ENCODE measurements at places on chromosomes 12 and 14.

DNA sequence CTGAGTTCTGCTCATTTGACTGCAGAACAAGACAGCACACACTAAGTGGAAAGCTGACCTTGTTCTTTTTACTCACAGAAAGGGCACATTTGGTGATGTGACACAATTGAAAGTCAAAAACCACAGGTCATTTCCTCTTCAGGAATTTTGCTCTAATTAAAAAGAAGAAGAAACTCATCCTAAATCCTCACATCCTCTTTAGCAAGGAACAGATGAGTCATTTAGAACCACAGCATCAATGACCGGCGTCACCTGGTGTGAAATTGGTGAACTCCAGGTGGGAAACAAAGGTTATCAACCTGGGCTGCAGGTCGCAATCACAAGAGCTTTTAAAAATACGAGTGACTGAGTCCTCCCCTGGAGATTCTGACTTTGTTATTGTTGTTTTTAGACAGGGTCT lies 2.9 kb upstream of the RNU6-8 start:
- peak; percentile 16 for DNase-seq

DNA sequence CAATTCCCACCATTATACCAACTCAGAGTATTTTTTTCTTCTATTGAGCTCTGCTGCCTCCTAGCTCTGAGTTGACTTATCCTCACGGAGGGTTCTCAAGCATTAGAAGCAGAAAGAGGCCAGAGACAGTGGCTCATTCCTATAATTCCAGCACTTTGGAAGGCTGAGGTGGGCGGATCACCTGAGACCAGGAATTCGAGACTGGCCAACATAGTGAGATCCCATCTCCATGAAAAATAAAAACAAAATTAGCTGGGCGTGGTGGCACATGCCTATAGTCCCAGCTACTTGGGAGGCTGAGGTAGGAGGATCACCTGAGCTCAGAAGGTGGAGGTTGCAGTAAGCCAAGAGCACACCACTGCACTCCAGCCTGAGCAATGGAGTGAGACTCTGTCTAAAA lies 21.0 kb downstream of the HPD start:
- no peak for DNase-seq

DNA sequence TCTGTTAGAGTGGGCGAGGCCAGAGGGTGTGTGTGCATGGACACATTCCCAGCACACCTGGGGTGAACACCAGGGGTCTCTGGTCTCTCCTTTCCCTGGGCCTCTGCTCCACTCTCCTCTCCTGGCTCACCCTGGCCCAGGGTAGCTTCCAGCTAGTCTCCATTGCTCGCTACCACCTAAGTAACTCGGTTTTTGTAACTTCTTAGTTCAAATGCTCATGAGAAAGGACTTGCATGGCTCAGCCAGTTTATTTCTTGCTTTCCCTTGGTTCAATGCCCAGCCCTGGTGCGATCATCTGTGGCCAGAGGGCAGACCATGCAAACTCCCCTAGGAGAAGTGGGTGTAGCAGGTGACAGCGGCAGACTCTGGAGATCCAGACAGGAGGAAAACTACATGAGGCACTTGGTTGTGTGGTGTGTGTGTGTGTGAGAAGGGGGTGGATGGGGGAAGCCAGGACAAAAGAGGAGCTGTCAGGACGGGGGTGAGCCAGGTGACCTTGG lies 8.9 kb upstream of the ACVR1B start:
- DNase-seq = no peak

DNA sequence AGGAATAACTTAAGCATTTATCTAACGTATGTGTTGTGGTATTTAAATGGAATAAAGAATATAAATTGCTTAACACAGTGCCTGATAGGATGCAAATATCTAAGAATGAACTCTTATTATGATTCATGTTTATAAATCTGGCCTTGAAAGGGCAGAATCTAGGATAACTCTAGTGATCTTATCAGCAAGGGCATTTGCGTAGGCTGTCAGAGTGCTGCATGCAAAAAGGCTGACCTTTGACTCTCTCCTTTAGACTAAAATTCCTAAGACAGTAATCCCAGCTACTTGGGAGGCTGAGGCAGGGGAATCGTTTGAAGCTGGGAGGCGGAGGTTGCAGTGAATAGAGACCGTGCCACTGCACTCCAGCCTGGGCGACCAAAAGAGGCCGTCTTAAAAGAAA lies 31.3 kb upstream of the ANP32D start:
- no peak for DNase-seq

DNA sequence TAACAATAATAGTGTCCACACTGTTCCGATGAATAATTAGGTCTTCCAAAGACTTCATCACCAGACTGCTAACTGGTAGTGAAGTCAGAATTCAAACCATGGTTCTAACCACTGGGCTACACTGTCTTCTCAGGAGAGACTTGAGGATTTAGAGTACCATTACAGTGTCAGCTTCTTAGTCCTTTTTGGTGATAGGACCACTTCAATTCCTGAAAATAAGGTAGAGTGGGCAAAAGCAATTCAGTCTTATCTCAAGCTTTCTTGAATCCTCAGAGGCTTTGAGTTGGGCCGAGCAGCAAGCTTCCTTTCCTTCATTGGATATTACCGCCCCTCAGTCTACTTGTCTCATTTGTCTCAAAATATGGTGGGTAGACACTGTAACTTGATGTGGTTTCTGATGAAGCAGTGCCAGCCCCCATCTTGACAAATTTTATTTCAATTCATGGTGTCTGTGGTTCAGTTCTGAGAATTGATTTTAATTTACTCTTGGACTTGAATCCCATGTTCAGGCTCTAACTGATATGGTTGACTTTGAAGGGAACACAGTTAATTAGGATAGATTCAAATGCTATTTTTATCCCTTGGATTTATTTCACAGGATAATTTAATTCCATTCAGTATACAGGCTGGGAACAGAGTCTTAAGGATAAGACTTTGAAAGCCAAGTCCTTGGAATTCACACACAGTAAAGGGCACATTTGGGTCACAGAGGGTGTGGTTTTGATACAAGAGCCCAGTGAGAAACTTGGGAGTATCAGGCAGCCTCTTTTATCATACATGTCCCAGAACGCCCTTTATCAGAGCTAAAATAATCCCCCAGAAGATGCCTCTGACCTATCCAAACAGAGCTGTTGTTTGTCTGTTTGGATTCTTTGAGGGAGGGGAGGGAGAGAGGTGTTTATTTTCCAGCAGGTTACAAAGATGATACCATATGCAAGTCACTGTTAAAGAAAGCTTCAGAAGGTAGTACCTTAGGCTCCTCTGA lies 167.3 kb downstream of the PRKCH start:
- no peak for DNase-seq

- no peak for DNase-seq
Measured at GRCh38 chr12:111482462-111482861, 76.7 kb downstream of the SH2B3 start.

GRCh38 chr12:32087306-32087705 lies 19.3 kb upstream of the BICD1 start:
- DNase-seq = peak; percentile 44

DNA sequence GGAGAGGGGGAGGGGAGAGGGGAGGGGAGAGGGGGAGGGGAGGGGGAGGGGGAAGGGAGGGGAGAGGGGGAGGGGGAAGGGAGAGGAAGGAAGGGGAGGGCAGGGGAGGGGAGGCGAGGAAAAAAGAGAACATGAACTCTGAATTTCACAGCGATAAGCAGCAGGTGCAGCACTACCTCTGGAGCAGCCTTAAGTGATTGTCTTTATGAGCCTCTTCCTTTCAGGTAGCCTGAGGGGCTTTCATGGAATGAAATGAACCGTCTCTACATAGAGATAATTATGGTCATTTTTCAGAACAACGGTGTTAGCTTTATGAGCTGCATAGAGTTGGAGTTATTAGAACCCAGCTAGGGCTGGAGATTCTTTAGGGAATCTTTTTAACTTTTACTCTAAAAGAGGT lies 18.1 kb upstream of the PTCSC3 start:
- DNase-seq = no peak

DNA sequence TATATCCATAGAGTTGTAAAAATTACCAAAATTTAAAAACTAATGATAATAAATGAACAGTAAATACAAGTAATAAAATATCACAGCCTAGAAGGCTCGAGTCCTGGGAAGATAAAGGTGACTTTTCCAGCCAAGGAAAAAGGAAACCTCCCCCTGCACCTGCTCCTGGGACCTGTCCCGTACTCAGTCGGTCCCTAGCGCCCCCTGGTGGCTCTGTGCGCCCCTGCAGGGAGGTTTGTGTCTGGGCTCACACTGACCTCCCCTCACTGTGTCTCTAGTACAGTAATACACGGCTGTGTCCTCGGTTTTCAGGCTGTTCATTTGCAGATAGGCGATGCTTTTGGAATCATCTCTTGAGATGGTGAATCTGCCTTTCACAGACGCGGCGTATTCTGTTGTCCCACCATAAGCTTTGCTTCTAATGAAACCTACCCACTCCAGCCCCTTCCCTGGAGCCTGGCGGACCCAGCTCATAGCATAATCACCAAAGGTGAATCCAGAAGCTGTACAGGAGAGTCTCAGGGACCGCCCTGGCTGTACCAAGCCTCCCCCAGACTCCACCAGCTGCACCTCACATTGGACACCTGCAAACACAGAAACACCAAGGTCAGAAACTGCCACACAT lies 1030.4 kb downstream of the TMEM121 start:
- no peak for DNase-seq

DNA sequence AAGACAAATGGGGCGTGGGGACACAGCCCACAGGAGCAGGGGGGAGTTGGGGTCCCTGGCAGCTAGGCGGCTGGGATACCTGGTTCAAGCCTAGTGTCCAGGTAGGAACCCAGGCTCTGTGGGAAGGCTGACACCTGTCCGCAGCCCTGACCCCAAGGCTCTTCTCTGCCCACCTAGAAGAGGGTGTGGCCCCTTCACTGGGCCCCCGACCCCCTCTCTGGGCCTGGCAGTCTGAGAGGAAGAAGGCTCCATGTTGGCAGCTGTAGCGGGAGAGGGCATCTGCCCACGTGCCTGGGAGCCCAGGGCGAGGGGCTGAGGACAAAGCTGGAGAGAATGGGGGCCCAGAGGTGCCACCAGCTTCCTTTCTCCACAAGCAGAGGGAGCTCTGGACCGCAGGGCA lies 10.5 kb downstream of the CHGA start:
- DNase-seq = no peak

DNA sequence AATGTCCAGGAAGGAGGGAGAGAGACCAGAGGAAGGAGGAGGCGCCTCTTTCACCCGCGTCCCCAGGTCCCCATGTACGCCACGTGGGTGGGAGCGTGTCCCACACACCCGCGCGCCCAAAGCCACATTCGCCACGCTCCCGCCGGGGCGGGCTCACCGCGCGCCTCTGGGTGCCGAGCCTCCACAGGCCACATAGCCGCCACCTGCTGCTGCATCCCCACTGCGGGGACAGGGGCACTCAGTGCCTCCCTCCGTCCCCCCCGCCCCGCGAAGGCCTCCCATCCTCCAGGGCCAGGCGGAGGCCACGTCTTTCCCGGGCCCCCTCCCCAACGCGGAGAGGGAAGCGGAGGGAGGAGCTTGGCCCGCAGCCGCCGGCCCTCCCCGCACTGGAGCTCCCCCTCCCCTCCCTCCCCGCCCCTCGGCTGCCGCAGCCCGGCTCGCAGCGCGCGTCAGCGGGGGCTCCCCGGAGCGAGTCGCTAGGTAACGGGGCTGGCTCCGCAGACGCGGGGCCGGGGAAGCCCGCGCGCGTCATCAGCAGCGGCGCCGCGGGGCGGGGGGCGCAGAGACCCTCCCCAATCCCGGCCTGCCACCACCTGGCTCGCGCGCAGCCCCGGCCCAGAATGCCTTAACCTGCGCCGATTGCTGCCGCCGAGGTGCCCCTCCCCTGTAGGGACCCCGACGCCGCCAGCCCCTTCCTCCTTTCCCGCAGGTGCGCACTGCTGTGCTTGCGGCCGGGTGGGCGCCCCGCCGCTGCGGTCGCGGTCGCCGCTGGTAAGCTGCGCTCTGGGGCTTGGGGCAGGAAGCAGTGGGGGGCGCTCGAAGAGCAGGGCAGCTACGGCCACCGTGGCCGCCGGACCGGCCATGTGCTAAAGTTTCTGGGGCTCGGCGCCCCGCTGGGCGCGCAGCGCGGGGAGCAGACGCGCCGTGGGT lies 536 bp upstream of the TUNAR start:
- peak; percentile 97 for DNase-seq

DNA sequence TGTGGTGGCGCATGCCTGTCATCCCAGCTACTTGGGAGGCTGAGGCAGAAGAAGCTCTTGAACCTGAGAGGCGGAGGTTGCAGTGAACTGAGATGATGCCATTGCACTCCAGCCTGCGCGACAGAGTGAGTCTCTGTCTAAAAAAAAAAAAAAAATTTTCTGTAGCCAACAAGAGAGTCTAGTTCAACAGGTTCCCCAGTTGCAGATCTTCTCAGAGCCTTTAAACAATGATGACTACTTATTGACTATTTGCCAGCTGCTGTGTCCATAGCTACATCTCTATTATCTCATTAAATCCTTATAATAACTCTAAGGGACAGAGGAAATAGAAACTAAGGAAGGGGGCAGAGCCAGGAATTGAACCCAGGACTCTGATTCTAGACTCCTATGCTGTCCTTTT lies 15.2 kb upstream of the MYL2 start:
- DNase-seq = no peak

DNA sequence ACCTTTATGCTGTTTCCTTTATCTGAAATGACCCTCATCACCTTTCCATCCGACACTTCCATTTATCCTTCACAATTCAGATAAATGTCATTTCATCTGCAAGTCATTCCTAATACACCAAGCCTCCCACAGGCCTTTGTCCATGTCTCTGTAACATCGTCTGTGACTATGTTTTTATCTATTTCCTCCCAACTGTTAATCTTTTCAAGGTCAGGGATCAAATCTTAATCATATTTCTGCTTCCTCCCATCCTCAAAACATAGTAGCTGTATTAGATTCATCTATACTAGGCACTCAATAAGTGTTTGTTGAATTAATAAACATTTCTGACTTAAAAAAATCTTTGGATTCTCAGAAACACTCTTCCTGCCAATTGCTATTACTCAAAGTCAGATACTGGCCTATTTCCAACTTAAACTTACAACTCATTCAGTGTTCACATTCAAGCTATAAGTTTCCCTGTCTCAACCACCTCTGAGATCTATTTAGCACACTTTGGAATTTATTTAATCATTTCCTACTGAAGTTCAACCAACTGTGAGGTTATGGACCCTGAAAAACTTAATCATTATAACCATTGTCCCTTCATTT lies 100.2 kb upstream of the ALX1 start:
- DNase-seq = no peak

- peak; percentile 26 for DNase-seq
Measured at GRCh38 chr14:100391173-100391572, 68.0 kb downstream of the SLC25A47 start.

- DNase-seq = no peak
Measured at GRCh38 chr12:9319842-9320173, 111.6 kb upstream of the PZP start.

- no peak for DNase-seq
Measured at GRCh38 chr12:12749433-12749832, 32.3 kb downstream of the CDKN1B start.

- DNase-seq = no peak
Measured at GRCh38 chr12:14952299-14952921, 9.0 kb downstream of the ARHGDIB start.

DNA sequence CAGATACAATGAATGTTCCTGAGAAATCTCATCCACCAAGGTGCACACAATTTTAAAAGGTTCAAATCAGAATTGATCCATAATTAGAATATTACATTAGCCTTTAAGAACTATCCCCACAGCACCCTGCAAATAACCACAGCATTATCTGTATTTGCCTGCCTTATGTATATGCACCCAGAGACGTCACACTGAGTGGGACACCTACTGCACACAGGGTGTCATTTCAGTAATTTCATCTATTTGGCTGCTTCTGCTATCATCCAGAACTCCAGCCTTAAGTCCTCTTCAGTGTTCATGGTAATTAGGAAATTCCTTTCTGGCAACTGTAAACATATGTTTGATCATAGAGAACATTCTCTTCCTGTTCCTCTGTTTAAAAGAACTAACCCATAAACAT lies 298.4 kb downstream of the SYT1 start:
- DNase-seq = no peak

Measured in H7 (cell line).